ENCODE measurements at places on chromosomes 1 and 21. TPM values are rescaled to one million over a fixed set of nuclear protein-coding genes. Genes with fewer than 3 reads are reported as not detected.

DAB1 gene
- total RNA-seq, result 0.04 TPM

SLC44A5 gene
- 1.6 TPM for total RNA-seq

GUCA2B gene
- total RNA-seq, result 0.38 TPM

TBX19 gene
- 1.4 TPM for total RNA-seq
